ENCODE measurements at places on chromosomes 5 and 9.

- no peak for DNase-seq
These were observed 22.0 kb downstream of the OR2S2 start for GRCh38 chr9:35935755-35936509.

GRCh38 chr9:105994970-105995369, 300.6 kb downstream of the TMEM38B start:
- DNase-seq, result no peak

GRCh38 chr5:161138751-161139455, 286.9 kb upstream of the ATP10B start:
- no peak for DNase-seq

DNA sequence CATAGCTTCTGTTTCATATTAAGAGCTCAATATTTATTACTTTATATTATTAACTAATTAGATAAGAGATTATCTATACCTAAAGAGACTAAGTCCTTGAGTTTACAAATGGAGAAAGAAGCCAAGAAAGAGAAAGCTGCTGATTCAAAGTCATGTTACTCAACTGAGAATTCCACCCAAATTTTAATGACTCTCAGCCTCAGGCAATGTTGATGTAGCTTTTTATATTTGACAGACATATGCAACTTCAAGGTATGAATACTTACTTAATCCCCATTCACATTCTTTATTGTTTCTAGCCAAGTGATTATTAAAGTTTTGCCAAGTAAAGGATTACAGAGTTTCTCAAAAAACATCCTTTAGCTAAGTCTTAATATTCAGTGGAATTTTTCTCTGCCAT, 527.5 kb upstream of the NMUR2 start:
- no peak for DNase-seq

DNA sequence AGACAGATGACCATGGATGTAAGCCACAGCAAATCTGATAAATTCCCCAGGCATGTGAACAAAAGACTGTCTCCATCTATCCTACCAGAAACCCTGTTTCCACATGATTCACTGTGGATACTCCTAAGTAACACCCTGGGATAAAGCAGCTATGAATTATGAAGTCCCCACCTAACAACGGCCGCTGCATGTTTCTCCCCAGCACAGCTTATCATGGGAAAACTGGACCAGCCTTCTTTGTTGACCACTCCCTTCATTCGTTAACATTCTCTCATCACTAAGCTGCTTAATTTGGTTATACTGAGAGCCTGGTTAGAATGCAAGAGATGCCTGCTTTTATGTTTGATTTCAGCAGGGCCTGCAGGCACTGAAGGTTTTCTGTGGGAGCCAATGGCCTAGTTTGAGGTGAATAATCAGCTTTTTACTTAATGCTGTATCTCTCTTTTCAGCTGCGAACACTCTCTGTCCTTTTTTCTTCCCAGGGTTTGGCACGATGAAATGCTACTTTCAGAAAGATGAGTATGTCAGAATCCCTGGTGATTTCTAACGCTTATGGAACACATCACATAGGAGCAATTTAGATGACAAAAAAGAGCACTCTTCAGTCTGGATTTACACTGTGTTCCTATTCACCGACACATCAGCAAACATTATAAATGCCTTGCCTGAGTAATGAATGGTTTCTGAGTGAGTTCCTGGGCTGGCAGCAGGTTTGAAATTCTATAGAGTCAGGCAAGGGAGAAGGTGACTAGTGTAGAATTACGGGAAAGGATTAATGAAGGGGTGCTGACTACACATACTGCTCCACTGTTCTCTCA, 318.4 kb upstream of the ZNF608 start:
- no peak for DNase-seq

GRCh38 chr5:923281-923873, 30.7 kb downstream of the TRIP13 start:
- DNase-seq, result peak; percentile 42

DNA sequence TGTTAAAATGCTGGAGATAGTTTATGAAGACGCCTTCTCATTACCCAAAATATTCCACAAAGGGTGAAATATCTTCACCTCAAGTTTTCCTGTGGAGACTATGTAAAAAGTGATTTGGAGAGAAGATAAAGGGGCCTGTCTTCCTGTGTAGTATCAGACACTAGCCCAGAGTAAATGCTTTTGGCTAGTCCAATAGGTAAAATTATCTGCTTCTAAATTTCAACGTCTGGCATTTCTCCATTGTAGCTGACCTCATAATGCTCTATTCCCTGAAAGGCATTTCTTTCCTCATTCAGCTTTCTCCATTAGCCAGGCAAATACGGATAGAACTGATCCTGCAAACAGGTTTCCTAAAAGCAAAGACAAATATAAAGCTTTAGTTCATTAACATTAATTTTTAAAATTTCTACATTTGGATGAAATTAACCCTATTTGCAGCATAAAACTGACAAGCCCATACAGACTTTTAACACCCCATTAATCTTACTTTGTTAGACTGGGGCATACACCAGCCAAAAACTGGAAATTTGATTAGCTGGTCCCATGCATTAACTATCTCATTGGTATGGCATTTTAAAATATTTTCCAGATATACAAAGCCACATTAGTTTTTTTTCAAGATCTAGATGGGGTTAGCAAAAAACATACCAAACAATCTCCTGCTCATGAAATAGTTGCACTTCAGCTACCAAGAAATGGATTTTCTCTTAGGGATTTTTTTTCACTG, 548.8 kb downstream of the EFNA5 start:
- no peak for DNase-seq

- DNase-seq, result no peak
These were observed 82.7 kb downstream of the ITGA1 start for GRCh38 chr5:52870448-52870847.

- no peak for DNase-seq
These were observed 42.0 kb downstream of the GSN start for GRCh38 chr9:121309833-121310425.

DNA sequence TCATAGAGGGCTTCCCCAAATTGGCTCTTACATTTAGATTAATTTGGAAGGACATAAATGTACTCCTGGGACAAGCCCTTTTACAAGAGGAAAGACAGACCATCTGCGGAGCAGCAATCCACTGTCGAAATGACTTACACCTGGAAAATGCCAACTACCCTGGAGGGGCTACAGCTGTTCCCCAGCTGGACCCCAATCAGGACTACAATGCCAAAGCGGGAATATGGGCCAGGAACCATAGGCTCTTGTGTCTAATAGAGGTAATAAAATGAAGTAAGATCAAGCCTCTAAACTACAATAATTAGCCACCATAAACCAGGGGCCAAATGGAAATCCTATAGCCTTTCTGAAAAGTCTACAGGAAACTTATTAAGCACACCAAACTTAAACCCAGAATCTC, 581.3 kb downstream of the PDE4D start:
- DNase-seq, result no peak

DNA sequence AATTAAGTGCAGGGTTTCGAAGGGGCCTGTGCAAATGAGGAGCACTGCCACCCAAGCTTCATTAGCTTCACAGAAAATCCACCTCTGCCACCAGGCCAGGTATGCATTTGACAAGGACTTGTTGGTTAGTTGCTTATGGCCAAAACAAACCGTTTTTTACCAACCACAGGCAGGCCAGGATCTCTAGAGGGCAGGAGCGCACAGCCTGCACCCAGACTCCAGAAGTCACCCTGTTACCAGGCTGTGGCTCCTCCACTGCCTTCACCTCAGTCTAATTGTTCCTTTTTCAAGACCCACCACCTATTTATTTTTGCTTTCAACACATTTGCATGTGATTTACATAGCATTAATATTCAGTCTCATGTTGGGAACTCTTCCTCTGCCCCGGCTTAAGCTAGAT, 78.3 kb upstream of the HSPA9 start:
- no peak for DNase-seq

GRCh38 chr9:135641745-135642144, 2.4 kb upstream of the GLT6D1 start:
- DNase-seq, result no peak

DNA sequence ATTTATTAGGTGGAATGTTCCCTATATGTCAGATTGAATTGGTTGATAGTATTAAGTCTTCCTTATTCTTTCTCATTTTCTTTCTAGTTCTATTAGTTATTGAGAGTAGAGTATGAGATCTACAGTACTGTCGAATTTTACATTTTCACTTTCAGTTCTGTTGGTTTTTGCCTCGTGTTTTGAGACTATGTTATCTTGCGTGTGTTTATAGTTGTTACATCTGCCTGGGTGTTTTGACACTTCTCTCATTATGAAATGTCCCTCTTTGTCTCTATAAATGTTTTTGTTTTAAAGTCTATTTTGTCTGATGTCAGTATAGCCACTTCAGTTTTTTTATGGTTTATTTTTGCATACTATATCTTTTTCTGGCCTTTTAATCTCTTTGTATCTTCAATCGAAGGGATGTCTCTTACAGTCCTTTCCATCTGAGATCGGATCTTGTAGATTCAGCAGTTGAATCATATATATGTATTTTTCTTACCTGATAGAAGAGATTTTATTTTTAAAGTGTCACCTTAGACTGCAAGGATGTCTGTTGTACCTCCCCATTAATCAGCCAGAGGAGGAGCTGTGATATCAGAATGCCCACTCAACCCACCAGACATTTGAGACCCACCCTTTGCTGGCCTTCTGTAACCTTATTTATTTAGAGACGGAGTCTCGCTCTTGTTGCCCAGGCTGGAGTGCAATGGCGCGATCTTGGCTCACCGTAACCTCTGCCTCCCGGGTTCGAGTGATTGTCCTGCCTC, 20.7 kb downstream of the EHMT1 start:
- DNase-seq, result no peak

DNA sequence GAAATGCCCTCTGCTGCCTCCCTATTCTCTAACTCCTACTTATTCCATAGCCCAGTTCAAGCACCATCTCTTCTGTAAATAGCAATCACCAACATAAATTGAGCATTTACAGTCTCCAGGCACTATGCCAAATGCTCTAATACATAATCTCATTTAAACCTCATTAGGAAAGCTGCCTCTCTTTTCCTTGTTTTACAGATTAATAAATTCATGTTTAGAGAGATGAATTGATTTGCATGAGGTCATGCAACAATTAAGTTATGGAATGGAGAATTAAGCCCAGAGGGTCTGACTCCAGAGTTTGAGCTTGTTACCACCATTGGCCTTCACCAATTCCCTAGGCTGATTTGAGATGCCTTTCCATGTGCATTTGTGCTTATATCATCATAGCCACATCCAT, 23.4 kb upstream of the RFX3 start:
- DNase-seq, result no peak

GRCh38 chr5:34034534-34035327, 8.3 kb downstream of the C1QTNF3 start:
- no peak for DNase-seq

- no peak for DNase-seq
These were observed 61.6 kb upstream of the RPL26L1 start for GRCh38 chr5:172897481-172898217.

DNA sequence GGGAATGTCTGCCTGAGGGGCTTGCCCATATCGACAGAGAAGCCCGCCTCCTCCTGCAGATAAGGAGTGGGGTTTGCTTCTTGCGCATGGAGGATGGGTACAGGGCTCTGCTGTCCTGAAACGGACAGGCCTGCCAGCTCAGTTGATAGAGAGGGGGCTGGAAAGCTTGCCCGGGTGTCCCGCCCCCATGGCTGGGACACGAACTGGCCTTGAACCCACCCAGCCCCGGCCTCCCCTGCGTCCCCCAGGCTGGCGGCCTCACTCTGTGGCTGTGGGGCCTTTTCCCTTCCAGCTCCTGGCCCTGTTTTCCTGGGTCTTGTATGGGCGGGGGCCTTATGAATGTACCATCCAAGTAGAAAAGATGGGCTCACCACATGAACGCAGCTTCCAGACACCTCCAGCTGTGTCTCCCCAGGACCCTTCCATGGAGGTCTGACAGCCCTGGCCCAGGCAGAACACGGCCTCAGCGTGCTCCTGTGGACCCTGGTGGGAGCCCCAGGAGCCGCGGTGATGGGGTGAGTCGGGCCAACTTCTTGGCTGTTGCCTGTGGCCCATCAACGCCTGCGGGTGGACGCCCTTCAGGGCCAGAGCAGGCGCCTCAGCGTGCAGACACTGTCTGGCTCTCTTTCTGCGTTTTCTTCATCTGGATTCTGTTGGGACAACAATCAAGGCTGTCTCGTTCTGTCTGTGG, 15.9 kb upstream of the SLC2A6 start:
- no peak for DNase-seq

GRCh38 chr9:135344915-135345500, 134.6 kb upstream of the PPP1R26 start:
- DNase-seq, result no peak

GRCh38 chr5:1359713-1360112, 14.8 kb upstream of the CLPTM1L start:
- DNase-seq, result no peak

DNA sequence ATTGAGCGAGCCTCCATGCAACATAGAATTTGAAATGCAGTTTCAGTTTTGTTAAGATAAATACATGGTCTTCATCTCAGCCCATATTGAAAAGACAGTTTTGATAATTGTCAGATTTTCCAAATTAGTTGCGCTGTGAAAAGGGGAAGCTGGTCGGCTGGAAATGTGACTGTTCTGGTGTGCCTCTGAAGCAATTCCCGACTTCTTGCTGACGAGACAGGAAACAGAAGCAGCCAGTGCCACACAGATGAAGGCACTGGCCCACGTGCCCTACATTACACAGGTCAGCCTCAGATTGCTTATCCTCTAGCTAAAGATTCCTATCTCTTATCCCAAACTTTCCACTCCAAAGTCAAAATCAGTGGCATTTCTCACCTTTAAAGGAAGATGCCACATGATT, 214.1 kb upstream of the TLE4 start:
- no peak for DNase-seq

- DNase-seq, result no peak
These were observed 30.5 kb downstream of the ADAMTS2 start for GRCh38 chr5:179314606-179315355.

GRCh38 chr9:69085569-69086283, 50.2 kb downstream of the FXN start:
- DNase-seq, result no peak

- no peak for DNase-seq
These were observed 514.8 kb upstream of the ADAMTS16 start for GRCh38 chr5:4625206-4625896.

DNA sequence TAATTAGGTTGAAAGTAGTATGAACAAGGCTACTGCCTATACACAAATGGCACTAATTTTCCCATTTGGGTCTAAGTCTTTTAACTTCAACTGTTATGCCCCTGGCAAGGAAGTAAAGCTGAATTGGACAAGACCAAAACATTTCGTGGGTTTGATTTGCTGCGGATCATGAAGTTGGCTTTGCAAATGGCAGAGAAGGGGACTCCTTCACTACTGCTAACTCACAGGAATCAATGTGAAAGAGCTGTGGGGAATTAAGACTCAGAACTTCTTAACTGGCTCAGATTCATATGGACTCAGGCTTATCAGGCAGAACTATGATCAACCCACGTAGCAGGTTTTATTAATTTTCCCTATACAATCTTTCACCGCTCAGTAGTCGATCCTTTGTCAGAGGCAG, 73.8 kb upstream of the IFNE start:
- DNase-seq, result no peak

- DNase-seq, result no peak
These were observed 67.5 kb upstream of the S1PR3 start for GRCh38 chr9:88923653-88924288.

- DNase-seq, result no peak
These were observed 41.7 kb upstream of the BARX1 start for GRCh38 chr9:93996863-93997262.

Measured in activated CD8-positive, alpha-beta memory T cell treated with anti-CD3 and anti-CD28 coated beads for 4 hours (primary cell).